ENCODE measurements at places on chromosomes 1 and 21.

DNA sequence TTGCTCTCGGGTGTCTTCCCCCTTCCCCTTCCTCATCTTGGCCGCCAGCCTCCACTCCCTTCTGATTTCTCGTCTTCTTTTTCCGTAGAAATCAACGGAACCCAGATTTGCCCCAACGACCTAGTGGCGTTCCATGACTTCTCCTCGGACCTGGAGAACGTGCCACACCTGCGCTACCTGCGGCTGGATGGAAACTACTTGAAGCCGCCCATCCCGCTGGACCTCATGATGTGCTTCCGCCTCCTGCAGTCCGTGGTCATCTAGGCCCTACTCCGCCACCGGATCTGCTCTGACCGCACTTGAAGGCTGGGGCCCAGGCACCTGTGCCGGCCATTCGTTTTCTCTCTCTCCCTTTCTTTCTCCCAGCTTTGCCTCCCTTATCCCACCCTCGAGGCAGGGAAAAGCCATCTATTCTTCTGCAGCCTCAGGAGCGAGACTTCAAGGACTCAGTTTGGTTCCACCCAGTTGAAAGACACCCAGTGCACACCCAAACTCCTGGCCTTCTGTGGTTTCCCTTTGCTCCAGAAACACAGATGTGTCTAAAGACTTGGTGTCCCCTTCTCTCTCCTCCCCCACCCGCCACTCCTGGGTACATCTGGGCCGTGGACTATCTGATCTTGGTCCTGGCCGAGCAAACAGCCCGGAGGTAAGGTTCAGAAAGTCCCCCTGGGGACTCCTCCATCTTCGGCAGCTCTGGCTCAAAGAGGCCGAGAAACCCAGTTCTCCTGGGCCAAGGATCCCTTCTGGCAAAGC is 7.2 kb upstream of the OPTC start:
- H3K4me3 ChIP-seq: peak overlapping the region; percentile 53
- peak overlapping the region; percentile 11 for H3K27ac ChIP-seq
- peaks cover 6% of the 10 kb centered on the region for H3K4me1 ChIP-seq
- no peaks in the 10 kb centered on the region for H3K36me3 ChIP-seq
- no peak for DNase-seq
- H3K27me3 ChIP-seq: no peaks in the 10 kb centered on the region

GRCh38 chr1:222167111-222167510 is 380.8 kb downstream of the HHIPL2 start:
- no peaks in the 10 kb centered on the region for H3K4me1 ChIP-seq
- H3K36me3 ChIP-seq: no peaks in the 10 kb centered on the region
- no peak overlapping the region for H3K27ac ChIP-seq
- no peak overlapping the region for H3K4me3 ChIP-seq
- H3K27me3 ChIP-seq: no peaks in the 10 kb centered on the region

- H3K36me3 ChIP-seq: no peaks in the 10 kb centered on the region
- no peaks in the 10 kb centered on the region for H3K27me3 ChIP-seq
- no peak for DNase-seq
- H3K4me3 ChIP-seq: no peak overlapping the region
- peaks cover 30% of the 10 kb centered on the region for H3K4me1 ChIP-seq
- no peak overlapping the region for H3K27ac ChIP-seq
Observed at GRCh38 chr1:116835161-116835560, 74.6 kb upstream of the PTGFRN start.

- no peak overlapping the region for H3K27ac ChIP-seq
- H3K27me3 ChIP-seq: no peaks in the 10 kb centered on the region
- no peak overlapping the region for H3K4me3 ChIP-seq
- no peaks in the 10 kb centered on the region for H3K36me3 ChIP-seq
Observed at GRCh38 chr1:115302390-115302961, 35.6 kb downstream of the NGF start.

- no peaks in the 10 kb centered on the region for H3K36me3 ChIP-seq
- H3K27ac ChIP-seq: no peak overlapping the region
- DNase-seq: no peak
- H3K4me3 ChIP-seq: no peak overlapping the region
- H3K4me1 ChIP-seq: peaks cover 5% of the 10 kb centered on the region
Observed at GRCh38 chr21:37339552-37339939, 27.0 kb upstream of the DYRK1A start.

DNA sequence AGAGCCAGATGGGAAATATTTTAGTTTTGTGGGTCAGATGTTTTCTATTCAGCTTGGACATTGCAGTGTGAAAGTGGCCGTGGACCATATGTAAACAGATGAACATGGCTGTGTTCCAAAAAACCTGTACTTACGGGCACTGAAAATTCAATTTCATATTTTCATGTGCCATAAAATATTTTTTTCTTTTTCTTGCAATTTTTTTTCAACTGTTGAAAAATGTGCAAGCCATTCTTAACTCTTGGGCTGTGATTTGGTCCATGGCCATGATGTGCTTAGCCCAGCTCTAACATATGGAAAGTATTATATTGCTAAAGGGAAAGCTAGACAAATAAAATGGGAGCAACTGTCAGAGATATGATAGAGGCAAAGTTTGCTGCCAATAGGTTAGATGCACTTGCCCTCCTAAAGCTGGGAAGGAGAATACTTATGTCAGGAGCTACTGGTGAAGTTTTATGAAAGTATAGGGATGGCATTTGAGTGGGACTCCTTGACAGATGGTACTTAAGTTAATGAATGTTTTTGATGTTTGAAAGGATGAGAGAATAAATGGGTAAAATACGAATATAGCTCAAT is 240.3 kb downstream of the RYR2 start:
- no peak overlapping the region for H3K27ac ChIP-seq
- H3K27me3 ChIP-seq: no peaks in the 10 kb centered on the region
- peaks cover 24% of the 10 kb centered on the region for H3K4me1 ChIP-seq
- H3K36me3 ChIP-seq: no peaks in the 10 kb centered on the region

GRCh38 chr1:172321451-172321850 is 99.0 kb upstream of the C1orf105 start:
- 0 out of 2 replicates have a peak overlapping the region, but pooled peaks have one; percentile 48 for H3K27ac ChIP-seq
- no peaks in the 10 kb centered on the region for H3K36me3 ChIP-seq
- H3K4me1 ChIP-seq: no peaks in the 10 kb centered on the region
- DNase-seq: no peak
- no peak overlapping the region for H3K4me3 ChIP-seq

DNA sequence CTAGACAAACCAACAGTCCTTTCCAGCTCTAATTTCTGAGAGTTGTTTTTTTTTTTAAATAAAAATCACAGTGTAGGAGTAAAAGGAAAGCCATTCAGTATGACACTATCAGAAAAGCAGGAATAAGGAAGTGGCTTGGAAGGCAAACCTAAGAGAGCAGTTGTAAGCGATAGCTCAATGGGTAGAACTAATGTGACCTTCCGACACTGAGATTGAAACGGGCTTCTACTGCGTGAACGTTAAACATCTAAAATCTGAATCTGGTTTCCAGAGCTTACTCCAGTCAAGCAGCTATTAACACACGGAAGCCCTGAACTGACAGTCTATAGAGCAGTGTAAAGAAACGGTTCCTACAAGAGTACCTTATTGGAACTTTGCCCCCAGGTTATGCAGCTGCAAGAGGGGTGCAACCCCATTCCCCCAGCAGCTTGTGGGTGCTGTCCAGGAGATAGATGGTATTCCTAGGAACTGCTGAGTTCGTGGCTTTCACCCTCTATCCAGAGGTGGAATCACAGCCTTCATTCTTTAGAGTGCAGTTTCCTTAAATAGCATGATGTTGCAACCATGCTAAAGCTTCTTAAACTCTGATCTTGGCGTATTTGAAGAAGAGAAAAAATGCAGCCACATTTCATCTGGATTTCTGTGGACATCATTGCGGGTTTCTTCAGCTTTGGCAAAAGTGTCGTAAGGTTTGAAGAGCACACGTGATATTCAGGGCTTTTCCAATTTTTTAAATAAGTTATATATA is 3.3 kb upstream of the IRF2BP2 start:
- H3K4me1 ChIP-seq: peaks cover 33% of the 10 kb centered on the region
- H3K36me3 ChIP-seq: no peaks in the 10 kb centered on the region
- no peak overlapping the region for H3K4me3 ChIP-seq
- DNase-seq: no peak
- peak overlapping the region; percentile 98 for H3K27ac ChIP-seq
- no peaks in the 10 kb centered on the region for H3K27me3 ChIP-seq

- H3K27me3 ChIP-seq: no peaks in the 10 kb centered on the region
- no peaks in the 10 kb centered on the region for H3K4me1 ChIP-seq
- H3K4me3 ChIP-seq: no peak overlapping the region
- DNase-seq: no peak
- no peaks in the 10 kb centered on the region for H3K36me3 ChIP-seq
- H3K27ac ChIP-seq: no peak overlapping the region
Observed at GRCh38 chr1:218517459-218517858, 172.3 kb downstream of the TGFB2 start.

DNA sequence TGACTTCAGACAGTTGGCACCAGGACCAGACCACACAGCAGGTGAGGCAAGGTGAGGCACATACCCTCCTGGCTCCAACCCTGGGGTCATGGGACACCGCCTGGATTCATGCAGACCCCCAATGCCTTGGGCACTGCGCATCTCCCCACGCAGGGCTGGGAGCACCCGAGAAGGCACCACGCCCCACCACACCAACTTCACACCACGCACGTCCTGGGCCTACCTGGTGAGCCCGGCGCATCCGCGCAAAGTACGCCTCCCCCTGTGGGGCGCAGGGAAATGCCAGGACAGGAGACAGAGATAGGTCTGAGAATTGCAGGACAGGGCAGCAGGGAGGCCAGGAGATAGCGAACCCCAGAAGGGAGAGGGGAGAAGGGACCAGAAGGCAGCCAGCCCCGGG is 58.5 kb downstream of the LDLRAD2 start:
- H3K27me3 ChIP-seq: no peaks in the 10 kb centered on the region
- no peak overlapping the region for H3K27ac ChIP-seq
- H3K36me3 ChIP-seq: peaks cover 6% of the 10 kb centered on the region
- peaks cover 8% of the 10 kb centered on the region for H3K4me1 ChIP-seq

GRCh38 chr1:56644064-56644918 is 823 bp upstream of the PRKAA2 start:
- peaks cover 7% of the 10 kb centered on the region for H3K4me1 ChIP-seq
- peak overlapping the region; percentile 79 for H3K4me3 ChIP-seq
- no peaks in the 10 kb centered on the region for H3K36me3 ChIP-seq
- peaks cover 47% of the 10 kb centered on the region for H3K27me3 ChIP-seq
- H3K27ac ChIP-seq: no peak overlapping the region

GRCh38 chr1:32352831-32353383 is 9.4 kb downstream of the FAM229A start:
- no peaks in the 10 kb centered on the region for H3K36me3 ChIP-seq
- no peak for DNase-seq
- H3K4me1 ChIP-seq: no peaks in the 10 kb centered on the region
- peaks cover 17% of the 10 kb centered on the region for H3K27me3 ChIP-seq

DNA sequence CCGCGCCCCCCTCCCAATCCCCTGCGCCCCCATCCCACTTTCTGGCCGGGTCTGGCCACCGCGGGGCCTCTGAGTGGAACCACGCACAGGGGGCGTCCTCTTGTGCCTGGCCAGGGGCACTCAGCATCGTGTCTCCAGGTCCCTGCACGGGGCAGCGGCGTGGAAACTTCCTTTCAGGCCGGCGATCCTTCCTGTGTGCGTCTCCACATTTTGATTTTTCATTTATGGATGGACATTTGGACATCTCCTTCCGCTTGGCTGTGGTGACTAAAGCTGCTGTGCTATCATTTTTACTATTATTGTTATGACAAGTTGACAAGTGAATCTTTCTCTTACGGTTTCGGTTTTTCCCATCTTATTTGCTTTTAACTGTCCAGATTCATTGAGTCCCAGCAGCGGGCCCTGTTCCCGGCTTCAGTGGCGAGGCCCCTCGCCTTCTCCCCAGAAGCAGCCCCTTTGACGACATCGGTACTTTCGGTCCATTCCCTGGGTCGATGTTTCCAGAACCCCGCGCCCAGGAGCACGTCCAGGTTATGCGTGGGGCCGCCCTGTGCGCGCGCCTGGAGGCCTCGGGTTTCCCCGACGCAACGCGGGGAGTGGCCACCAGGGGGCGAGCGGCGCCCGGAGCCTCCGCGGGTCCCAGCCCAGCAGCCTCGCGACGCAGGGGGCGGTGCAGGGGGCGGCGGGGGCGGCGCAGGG is 12.4 kb upstream of the SLC19A1 start:
- no peaks in the 10 kb centered on the region for H3K27me3 ChIP-seq
- H3K4me1 ChIP-seq: peaks cover 11% of the 10 kb centered on the region
- DNase-seq: peak; percentile 71
- no peak overlapping the region for H3K27ac ChIP-seq

DNA sequence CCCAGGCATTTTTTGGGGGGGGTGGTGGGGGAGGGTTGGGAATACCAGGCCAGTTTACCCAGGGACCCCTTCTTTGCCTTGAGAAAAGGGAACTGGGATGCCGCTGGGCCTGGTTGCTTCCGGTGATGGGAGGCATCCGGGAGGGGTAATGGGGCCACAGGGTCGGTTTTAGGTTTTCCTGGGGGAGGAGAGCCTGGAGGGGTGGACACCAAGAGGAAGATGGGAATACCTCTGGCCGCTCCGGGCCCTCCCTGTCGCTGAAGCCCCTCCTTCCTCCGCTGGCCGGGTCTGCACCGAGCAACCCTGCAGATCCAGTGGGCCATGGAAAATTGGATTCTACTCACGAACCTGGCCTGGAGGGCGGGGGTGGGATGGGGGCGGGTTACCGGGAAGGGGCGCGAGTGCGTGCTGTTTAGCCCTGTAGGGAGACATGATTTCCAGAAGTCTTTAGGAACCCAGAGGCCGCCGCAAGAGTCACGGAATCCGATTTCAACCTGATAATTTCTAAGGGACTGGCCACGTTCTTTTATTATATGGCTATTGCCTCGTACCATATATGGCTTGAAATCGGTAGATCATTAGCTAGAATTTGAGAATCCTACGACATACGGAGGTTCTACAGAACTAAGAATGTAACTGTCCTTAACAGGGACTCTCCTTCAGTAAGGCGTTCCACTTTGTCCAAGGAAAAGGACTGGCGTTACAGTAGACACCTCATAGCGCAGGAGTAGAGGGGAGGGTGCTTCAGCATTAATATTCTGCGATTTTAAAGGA is 749 bp downstream of the AKIRIN1 start:
- peak overlapping the region; percentile 90 for H3K27ac ChIP-seq
- peak; percentile 64 for DNase-seq
- no peaks in the 10 kb centered on the region for H3K27me3 ChIP-seq
- peak overlapping the region; percentile 87 for H3K4me3 ChIP-seq
- peaks cover 10% of the 10 kb centered on the region for H3K36me3 ChIP-seq
- H3K4me1 ChIP-seq: peaks cover 59% of the 10 kb centered on the region

- no peaks in the 10 kb centered on the region for H3K36me3 ChIP-seq
- H3K4me1 ChIP-seq: no peaks in the 10 kb centered on the region
- no peak overlapping the region for H3K27ac ChIP-seq
- no peaks in the 10 kb centered on the region for H3K27me3 ChIP-seq
Observed at GRCh38 chr1:194644528-194644927, 1458.1 kb upstream of the B3GALT2 start.

DNA sequence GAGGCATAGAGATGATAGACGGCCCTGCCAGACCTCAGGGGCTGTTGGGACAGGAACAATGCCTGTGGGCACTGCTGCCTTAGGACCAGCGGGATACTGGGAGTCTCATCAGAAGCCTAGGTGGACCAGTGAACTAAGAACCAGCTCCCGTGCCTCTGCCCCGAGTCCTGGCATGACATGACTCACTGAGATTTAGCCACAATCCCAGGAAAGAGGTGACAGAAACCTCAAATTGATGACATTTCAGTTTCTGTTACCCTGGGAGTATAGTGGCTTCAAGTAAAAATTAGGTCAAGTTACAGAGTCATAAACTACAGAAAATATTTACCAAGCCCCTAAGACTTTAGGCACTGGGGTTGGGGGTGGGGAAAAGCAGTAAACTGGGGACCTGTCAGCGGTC is 74.6 kb upstream of the GADD45A start:
- H3K4me1 ChIP-seq: no peaks in the 10 kb centered on the region
- H3K27ac ChIP-seq: no peak overlapping the region
- H3K4me3 ChIP-seq: no peak overlapping the region
- no peaks in the 10 kb centered on the region for H3K27me3 ChIP-seq

- H3K4me3 ChIP-seq: no peak overlapping the region
- DNase-seq: no peak
- H3K27ac ChIP-seq: no peak overlapping the region
- H3K27me3 ChIP-seq: peaks cover 31% of the 10 kb centered on the region
Observed at GRCh38 chr1:228022571-228023293, 15.9 kb downstream of the WNT3A start.

All from GM23338 (cell line).